Activated T-cell treated with anti-CD3 and anti-CD28 coated beads, Interleukin-2, amount 50 U/mL, for 4 hours (primary cell): ENCODE measurements at places on chromosomes 5 and 9. TPM values are rescaled to one million over a fixed set of nuclear protein-coding genes. Genes with fewer than 3 reads are reported as not detected.

DNA sequence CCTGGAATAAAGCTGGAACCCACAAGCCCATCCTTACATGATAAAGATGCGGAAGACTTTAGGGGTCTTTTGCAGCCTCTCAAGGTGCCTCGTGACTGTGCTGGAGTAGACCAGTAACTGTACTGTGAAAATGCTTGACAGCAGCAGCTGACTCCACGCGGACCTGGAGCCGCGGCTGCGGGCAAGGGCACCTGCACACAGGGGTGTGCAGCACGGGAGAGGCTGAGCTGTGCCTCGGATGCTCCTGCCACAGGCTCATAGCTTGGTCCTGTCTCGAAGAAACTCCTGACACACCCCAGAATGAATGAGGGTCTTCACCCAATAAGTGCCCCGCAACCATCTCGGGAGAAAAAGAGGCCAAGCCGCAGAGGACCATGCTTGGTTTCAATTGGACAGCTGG, 40.3 kb upstream of the CEP72 start:
- no peak for DNase-seq

DNA sequence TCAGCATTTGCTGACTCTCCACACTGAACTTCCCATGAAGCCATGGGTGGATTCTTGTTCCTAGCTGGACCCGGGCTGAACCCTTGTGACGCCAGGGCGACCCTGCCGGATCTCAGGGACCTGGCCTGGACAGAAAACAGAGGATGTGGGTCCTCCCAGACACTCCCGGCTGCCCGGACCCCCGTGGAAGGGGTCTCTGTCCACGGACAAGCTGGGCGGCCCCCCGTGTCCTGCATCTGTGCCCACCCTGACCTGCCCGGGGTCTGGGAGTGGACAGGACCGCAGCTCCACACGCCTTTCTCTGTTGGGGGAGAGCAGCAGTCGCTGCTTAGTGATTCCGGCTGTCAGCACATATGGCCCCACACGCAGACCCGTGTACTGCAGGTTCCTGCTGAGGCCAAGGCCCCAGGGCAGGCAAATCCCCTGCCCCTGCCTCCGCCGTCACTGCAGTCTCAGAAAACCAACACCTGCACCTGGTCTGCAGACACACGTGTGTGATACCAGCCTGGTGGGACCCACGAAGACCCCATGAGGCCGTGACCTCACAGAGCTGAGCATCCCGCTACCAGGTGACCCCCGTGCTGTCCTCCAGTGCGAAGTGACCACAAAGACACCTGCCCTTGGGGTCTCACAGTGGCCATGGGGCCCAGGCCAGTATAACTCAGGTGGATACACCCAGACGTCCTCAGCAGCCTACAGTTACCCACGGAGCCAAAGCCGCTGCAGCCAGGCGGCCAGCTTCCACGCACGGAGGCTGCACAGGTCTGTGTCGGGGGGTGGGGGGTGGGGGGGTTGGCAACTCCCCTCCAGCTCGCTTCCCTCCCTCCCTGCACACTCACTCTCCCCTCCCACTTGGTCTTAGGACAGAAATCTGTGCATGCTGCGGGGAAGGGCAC, 50.6 kb downstream of the NKD2 start:
- no peak for DNase-seq

GRCh38 chr5:164191240-164191639, 685.8 kb downstream of the MAT2B start:
- DNase-seq: no peak

DNA sequence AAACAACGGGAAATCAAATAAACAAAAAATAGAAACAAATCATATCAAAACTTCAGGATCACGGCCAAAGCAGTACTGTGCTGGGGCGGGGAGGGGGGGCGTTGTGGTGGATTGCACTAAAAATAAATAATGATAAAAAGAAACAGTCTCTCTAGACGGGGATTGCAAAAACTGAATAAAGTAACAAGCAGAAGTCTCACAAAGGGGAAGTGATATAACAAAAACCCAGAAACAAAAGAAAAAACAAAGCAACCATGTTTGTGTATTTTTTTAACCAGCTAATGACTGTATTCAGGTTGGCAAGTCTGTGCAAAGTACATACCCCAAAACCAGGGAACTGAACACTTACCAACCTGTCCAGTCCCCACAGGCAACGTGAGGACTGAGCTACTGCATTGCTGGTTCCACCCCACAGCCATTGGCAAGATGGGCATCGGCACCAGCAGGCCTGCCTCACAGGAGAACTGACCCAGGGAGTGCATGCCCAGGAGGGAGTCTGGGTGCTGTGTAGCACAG, 24.1 kb downstream of the BICD2 start:
- no peak for DNase-seq

- DNase-seq: no peak
Observed at GRCh38 chr5:139061856-139062255, 136.3 kb downstream of the SIL1 start.

FAM120A gene
- 123 TPM for total RNA-seq

- peak; percentile 47 for DNase-seq
Observed at GRCh38 chr9:99140685-99141314, 35.9 kb downstream of the TGFBR1 start.

DNA sequence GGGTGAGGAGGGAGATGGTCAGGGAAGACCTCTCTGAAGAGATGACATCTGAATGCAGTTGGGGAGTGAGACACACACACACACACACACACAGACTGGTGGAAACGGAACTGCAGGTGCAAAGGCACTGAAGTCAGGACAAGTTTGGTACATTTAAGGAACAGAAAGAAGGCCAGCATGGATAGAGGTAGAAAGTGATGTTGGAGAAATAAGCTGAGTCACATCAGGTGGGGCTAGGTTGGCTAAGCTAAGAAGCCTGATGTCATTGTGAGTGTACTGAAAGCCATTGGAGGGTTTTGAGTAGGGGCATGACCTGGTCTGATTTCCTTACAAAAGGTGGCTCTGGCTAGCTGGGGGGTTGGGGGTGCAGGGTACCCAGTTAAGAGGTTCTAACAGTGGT, 3.1 kb downstream of the BSPRY start:
- DNase-seq: no peak

DNA sequence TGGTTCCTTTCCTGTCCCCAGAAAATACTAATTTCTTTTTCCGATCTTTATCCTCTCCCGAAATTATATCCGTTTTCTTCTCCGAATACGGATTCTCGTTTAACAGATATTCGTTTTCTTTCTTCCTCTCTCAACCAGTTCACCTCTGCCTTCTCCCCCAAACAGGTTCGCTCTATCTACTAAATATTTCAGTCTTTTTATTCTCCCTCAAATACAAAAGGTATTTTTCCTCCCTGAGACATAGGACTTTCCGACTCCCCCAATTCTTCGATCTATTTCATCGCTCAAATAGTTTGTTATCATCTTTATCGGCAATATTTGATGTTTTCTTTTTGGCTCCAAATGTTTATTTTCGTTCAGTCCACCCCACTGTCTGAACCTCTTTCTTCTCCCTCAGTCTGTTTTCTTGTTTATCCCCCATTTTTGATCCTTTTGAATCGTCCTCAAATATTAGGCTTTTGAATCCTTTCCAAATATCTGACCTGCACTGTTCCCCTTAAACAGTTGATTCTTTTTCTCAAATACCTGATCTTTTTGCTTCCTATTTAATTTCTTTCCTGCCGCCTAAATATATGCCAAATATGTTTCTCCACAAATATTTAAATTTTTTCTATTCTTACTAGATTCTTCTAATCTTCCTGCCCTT, 4.4 kb downstream of the PITX1 start:
- no peak for DNase-seq

- no peak for DNase-seq
Observed at GRCh38 chr5:138489683-138490061, 24.4 kb downstream of the EGR1 start.

BARHL1 gene
- not detected for total RNA-seq

GRCh38 chr5:77798456-77798855, 22.3 kb upstream of the TBCA start:
- no peak for DNase-seq

PLPP7 gene
- total RNA-seq: not detected

GRCh38 chr9:91157883-91158282, 203.8 kb downstream of the AUH start:
- DNase-seq: no peak

DNA sequence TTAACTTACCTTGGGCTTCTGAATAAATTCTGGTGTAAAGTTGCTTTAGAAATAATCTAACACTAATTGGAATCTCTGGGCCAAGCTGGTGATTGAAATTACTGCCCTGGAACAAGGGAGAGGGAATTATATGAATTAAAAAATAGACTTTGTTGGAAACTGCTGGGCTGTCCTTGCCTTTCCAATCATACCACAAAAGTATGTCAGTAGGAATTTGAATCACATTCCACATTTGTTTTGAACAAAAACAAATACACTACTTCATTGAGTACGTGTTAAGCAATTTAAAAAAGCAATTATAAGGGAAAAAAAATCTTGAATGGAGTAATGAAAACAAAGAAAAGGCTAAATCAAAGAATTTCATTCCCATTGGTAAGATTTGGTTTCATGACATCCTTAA, 102.5 kb upstream of the SREK1 start:
- DNase-seq: no peak

DDX41 gene
- total RNA-seq: 220 TPM

MEGF10 gene
- total RNA-seq: not detected

ERAP2 gene
- 32.2 TPM for total RNA-seq

LECT2 gene
- not detected for total RNA-seq

DNA sequence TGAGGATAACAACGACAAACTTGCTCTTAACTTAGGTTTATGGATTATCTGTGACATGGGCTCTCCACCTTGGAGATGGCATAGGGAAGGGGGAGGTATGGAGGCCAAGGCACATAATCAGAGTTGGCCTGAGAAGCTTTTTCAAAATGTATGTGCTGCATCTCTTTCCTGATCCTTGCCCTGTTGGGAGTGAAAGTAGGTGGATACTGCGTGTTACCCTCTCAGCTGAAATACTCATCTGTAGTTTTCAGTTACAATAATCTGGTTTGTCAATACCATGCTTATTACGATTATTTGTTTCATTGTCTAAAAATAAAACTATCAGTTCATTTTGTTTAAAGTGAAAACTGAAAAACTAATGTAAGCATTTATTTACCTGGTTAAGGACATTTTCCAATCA, 86.7 kb downstream of the SLC44A1 start:
- no peak for DNase-seq

CXXC5 gene
- 3.3 TPM for total RNA-seq

TMEM252 gene
- not detected for total RNA-seq

DNA sequence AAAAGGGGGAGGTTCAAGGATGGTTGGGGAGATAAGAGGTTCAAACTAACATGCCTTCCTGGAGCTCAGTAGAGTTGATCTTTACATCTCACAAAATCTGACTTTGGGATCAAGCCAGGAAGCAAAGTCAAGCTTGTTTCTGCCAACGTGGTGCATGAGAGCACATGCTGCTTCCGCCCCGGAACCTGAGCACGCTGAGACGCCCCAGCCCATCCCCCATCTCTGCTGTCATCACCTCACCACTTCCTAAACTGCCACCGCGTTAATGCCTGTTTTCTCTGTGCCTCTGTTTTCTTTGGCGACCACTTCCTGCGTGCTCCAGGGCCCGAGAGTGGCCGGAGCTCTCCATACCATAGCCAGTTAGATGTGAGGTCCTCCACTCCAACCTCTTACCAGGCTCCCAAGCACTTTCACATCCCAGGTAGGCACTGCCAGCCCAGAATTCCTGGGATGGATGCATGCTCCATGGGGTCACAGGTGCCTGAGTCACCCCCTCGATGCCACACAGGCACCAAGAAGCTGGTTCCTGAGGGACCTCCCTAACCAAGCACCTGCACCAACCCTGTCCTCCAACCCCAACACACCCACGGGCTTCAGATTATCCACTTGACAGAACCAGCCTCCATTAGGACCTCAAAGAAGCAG, 31.2 kb upstream of the AFAP1L1 start:
- DNase-seq: peak; percentile 78

GRCh38 chr9:14746626-14747025, 24.1 kb upstream of the CER1 start:
- DNase-seq: no peak

DNA sequence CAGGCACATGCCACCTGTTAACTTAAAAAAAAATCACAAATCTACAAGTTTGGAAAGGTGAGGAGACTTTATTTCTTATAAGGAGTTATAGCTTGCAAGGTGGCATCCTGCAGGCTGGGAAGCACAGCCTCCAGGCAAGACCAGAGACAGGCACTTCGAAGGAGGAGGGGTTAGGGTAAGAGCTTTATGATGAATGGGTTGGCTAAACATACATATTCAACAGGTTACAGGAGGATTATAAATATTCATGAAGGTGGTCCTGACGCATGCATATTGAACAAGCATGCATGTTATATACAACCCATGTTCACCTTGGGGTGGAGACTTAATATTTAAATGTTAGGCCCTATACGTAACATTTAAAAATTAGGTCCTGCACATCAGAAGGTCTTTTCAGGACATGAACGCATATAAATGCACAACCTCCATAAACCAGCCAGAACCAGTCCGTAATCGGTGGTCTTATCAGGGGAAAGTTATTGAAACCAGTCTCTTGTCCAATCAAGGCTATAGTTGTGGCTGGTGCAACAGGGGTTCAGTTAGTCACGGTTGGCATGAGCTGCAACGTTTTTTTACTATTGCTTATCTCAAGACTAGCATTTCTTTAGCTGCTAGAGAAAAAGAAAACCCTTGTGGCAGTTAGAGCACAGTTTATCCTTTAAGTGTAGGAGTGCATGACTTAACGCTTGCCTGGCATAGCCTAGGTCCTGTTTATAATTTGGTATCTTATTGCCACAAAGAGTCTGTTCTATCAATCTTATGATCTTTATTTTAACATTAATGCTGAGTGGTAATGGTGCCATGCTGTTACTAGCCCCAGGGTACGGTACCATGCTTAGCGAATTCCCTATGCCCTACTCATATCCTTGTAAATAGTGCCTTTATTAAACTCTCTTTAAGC, 72.7 kb downstream of the C9orf57 start:
- DNase-seq: no peak

DNA sequence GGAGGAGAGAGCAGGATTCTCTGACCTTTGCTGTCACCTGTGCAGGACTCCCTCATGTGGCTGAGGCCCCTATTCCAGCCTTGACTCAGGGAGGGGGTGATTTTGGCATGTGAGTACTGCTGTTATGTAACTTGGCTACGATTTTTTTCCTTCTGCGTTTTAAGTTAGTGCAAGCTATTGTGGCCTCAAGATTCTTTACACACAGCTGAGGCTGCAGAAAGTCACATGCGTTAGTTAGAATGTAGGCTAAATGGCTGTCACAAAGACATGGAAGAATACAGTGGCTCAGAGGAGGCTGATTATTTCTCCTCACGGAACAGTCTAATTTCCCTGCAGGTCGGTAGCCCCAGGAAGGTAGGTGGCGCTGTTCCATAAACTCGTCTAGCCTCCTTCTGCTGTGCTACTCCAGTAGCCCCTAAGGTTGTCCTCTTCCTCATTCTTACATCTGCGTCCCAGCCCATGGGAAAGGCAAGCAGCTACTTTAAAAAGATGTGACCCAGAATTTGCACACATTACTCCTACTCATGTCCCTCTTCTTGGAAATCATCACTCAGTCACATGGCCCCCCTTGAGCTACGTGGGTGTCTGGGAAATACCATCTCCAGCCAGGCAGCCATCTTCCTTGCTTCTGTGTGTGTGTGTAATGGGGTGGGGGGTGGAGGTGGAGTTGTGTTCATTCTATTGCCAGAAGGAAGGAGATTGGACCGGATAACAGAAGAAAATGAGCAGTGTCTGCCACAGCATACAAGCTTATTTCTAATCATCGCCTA, 486.6 kb downstream of the CCDC171 start:
- no peak for DNase-seq
